ENCODE measurements at places on chromosomes 12 and 14.

GRCh38 chr12:120167529-120168095 is 26.9 kb downstream of the GCN1 start:
- DNase-seq, result no peak

GRCh38 chr14:75794615-75795038 is 133.6 kb downstream of the TTLL5 start:
- no peak for DNase-seq

DNA sequence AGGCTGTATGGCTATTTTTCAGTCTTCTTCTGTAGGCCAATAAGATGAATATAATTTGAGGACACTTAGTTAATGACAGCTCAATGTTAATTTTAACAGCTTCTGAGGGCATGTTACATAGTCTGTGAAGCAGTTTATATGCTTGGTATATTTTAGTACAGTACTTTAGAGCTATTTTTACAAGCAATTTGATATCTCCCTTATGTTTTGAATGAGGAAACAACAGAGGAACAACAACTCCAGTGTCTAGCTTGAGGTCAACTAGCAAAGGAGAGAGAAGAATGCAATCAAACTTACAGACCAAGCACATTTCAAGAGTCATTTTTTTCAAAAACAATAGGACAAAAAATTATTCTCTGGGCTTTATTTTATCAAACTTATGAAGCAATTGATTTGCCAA is 469.1 kb upstream of the DCN start:
- no peak for DNase-seq

GRCh38 chr12:3605692-3606091 is 114.7 kb downstream of the PRMT8 start:
- DNase-seq, result no peak

DNA sequence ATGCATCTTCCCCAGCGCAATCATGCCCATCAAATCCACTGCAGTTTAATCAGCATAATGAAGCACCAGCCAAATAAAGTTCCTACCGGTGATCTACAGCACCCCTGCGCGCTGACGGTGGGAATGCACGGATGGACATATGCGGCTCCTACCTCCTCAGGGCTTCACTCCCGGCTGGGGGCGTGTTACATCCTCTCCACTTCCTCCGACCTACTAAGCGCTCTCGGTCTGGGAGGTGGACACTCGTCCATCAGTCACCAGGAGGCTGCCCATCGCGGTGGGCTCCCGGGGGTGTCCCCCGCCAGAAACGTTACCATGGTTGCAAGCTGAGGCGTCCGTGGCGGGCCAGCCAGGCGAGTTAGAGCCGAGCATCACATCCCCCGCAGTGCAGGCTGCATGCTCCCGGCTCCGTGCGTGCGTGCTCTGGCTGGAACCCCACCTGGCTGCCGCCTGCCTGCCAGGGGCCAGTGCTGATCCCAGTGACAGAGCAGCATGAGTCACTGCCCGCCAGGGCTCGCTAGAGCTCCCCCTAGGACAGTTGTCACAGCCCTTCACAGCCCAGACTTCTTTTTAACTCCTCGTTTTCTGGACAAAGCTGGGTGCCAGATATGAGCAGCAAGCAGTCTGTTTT is 73.0 kb downstream of the CIT start:
- DNase-seq, result no peak

GRCh38 chr12:96478011-96478410 is 11.4 kb upstream of the CFAP54 start:
- no peak for DNase-seq

DNA sequence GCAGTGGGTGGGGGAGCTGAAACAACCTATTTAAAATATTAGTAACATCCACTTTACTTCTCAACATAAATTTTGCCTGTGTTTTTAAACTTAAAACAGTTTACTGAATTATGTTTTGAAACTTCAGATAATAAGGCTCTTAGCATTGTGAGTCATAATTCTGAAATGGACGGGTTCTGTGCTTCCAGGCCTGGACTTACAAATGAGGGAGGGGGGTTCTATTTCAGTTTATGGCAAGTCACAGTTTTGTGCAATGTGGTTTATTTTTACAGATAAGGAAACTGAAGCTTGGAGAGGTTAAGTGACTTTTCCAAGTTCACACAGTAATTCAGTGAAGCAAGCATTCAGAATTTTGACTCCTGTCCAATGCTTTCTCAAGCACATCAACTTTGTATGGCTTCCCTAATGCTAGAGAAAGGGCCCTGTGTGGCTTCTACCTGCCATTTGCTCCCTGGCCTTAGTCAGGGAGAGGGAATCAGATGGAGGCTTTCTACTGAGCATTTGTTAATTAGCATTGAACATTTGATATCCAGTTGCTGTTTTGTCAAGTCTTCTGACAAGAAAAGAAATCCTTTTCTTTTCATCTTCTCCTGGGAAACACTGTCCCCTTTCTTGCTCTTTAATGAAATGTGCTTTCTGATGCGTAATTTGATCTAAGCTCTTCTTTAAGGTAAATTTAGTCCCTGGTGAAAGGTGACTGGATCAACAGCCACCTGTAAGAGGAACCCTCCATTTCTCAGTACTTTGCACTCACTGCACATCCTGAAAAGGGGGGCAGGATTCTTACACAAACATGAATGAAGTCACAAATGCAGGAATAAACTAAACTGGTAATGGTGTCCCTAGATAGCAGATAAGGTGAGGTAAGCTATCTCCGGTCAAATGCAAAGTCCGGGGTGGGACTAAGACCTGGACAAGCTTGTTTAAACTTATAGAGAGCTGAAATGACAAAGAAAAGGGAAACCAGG is 2.5 kb upstream of the SALL2 start:
- DNase-seq, result no peak

- no peak for DNase-seq
Measured at GRCh38 chr12:114992443-114992842, 308.5 kb upstream of the TBX3 start.

DNA sequence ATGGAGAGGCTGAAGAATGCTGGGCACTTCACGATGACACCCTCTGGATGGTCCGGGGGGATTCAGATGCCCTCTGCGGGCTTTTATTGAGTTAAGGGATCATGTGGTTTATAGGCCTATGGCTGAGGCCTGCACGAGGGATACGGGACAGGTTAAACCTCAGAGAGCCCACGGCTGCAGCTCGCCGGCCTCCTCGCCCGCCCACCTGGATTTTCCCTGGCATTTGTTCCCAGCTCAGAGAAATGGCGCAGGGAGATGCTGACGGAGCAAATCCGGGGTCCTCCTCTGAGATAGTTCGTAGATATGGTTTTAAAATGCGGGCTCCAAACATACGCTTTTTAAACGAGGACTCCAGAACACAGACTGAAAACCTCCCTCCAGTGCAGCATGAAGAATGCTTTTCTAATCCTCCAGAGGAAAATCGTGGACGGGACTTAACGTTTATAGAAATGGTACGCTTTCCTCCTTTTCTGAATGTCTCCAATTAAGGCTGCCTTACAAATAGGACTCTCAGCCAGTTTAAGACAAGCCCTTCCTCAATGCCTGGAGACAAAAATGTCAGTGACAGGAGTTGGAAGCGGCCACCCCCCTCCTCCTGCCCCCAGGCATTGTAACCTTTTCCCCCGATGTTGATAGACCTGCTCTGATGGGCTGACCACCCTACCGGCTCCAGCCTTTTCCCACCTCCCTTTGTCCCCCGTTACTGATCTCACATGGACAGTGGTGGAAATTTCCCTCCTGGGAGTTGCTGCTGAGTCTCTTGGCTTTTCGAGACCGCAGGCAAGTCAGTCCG is 16.6 kb downstream of the CCND2 start:
- no peak for DNase-seq

All from NCI-H1417 treated with DMSO at 0.1 percent for 48 hours (cell line).